ENCODE measurements at places on chromosomes 2 and 18.

- DNase-seq, result no peak
These were observed 402.0 kb upstream of the MMADHC start for GRCh38 chr2:149989447-149990063.

GRCh38 chr2:47002480-47003381 is 87.1 kb upstream of the MCFD2 start:
- no peak for DNase-seq

GRCh38 chr2:64643838-64644457 is 9.8 kb downstream of the SERTAD2 start:
- DNase-seq, result no peak

GRCh38 chr2:39696838-39697237 is 31.1 kb downstream of the TMEM178A start:
- no peak for DNase-seq

DNA sequence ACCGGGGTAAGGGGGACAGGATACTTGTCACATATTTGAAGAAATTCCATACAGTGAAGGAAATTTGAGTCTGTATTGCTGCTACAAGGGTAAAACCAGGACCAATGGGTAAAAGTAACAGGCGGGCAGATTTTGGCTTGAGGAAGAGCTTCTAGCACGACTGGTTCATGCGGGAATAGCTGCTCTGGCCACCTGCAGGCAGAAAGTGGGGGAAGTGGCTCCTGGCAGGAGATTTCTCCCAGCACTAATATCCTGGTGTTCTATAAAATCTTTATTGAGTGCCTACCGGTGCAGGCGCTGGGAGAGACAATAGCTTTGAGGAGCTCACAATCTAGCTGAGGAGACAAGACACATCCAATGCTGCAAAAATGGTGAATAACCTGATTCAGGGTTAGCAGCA is 198.5 kb downstream of the LOXHD1 start:
- DNase-seq, result no peak

- DNase-seq, result no peak
These were observed 212.0 kb upstream of the ID2 start for GRCh38 chr2:8469709-8470493.

Data from T-helper 1 cell (primary cell).